Naive thymus-derived CD4-positive, alpha-beta T cell (primary cell): ENCODE measurements at places on chromosomes 1 and 21.

DNA sequence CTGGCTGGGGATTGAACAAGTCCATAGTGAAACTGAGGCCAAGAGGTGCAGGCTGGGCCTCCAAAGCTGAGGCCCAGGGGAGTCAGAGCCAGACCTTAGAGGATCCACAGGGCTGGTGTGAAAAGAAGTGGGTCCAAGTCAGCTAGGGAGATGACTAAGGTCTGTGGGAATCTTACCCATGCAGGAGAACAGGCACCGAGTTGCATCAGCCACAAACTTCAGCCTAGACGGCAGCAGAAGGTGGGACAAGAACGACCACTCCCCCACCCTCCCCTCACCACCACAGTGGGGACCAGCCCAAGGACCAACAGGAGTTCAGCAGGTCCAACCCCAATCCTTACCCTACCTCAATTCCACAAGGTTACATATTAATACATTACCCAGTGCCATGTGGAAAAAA, 282.3 kb downstream of the TTLL7 start:
- DNase-seq = no peak

DNA sequence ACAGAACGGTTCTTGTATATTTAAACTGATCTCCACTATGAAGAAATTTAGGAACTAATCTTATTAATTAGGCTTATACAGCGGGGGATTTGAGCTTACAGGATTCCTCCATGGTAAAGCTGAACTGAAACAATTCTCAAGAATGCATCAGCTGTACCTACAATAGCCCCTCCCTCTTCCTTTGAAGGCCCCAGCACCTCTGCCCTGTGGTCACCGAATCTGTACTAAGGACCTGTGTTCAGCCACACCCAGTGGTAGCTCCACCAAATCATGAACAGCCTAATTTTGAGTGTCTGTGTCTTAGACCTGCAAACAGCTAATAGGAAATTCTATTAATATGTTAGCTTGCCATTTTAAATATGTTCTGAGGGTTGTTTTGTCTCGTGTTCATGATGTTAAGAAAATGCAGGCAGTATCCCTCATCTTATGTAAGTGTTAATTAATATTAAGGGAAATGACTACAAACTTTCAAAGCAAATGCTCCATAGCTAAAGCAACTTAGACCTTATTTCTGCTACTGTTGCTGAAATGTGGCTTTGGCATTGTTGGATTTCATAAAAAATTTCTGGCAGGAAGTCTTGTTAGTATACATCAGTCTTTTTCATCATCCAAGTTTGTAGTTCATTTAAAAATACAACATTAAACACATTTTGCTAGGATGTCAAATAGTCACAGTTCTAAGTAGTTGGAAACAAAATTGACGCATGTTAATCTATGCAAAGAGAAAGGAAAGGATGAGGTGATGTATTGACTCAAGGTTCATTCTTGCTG, 147.2 kb downstream of the NR5A2 start:
- DNase-seq = no peak

DNA sequence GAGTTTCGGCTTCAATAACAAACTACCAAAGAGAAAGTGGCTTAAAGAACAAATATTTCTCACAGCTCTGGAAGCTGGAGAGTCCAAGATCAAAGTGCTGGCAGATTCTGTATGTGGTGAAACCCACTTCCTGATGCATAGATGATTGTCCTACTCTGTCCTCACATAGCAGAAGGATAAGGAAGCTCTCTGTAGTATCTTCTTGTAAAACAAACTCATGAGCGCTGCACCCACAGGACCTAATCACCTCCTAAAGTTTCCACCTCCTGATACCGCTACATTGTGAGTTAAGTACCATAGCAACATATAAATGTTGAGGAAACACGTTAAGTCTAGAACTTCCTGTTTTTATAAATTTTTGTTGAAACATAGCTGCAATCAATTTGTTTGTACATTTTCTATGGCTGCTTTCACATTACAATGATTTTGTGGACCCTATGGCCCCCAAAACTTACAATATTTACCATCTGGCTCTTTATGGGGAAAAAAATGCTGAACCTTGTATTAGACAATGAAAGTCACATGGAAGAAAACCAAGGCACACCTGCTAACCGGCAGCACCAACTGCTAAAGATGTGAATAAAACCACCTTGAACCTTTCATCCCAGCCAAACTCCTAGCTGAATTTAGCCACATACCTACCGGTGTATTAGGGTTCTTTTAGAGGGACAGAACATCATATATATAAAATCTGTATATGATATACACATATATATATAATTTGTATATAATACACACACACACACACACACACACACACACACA, 1423.4 kb downstream of the NCAM2 start:
- DNase-seq = peak; percentile 73

DNA sequence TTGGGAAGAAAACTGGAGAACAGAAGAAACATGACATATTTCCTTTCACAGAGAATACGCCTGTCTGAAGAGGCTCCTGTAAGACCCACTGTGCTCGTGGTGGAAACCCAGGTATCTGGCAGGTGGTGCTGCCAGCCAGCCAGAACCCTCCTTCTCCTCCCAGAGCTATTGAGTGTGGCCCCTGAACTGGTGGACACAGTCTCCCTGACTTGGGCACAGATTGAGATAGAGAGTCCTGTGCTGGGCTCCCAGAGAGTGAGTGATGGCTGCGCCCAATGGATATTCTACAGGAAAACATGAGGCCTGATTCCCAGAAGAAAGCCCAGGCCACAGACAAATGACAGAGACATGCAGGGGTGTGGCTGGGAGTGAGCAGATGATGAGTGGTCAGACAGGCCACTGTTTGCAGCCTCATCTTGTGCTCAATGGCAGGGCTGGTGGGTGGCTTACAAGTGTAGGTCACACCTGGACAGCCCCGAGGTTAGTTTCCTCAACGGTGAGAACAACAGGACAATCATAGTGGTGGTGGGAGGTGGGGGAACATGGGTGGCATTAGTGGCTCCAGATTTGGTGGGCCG, 127.9 kb downstream of the PTPRU start:
- no peak for DNase-seq

- no peak for DNase-seq
Observed at GRCh38 chr1:243851257-243851756, 1.3 kb upstream of the AKT3 start.
